ENCODE measurements at places on chromosomes 12 and 14.
A peak's percentile ranks its signal among the peaks of the same experiment; 100 is the strongest.

- no peak for DNase-seq
Observed at GRCh38 chr12:83823386-83824045, 1089.1 kb downstream of the SLC6A15 start.

DNA sequence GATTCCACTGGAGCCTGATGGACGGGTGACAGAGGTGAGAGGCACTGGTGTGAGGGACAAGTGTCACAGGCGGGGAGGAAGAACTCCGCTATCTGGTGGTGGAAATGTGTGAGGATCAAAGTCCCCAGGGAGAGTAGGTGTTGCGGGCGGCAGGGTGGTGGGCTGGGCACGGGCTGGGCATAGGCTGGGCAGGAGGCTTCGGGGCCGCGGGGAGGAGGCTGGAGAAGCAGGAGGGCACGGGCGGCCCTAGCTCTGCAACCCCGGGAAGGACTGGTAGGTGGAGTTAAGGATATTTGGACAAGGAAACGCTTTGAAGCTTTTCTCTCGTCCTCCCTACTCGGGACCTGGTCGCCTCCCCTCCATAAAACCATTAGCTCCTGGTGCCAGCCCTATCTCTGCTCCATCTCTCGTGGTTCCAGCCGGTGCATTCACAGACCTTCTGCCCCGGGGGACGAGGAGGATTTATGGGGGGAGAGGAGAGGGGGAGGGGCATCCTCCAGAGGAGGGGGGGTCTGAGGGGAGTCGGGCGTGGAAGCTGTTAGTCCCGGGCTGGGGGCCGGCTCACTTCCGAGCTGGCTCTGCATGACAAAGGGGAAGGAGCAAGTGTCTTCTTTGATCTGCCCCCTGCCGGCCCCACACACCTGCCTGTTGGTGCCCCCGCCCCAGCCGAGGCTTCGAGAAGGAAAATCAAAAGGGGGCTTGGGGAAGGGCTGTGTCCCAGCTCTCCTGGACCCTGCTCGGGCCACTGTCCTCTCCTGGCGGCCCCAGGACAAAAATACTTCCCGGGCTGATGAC is 504 bp downstream of the WNT5B start:
- no peak for DNase-seq

GRCh38 chr14:49959822-49960408 is 67.0 kb downstream of the ARF6 start:
- no peak for DNase-seq

DNA sequence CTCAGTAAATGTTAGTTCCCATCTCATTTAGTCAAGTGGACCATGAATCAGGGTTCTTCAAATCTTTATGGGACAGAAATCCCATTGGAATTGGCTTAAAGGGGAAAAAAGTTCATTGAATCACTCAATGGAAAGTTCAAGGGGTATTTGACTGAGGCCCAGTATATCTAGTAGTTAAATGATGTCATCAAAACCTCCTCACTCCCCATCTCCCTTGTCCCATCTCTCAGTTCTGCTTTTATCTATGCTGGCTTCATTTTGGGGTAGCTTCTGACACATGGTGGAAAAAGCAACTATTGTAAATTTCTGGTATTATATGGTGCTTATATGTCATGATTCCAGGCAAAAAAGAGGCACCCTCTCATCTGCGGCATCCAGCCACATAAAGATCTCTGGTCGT is 51.9 kb downstream of the DAAM1 start:
- DNase-seq, result no peak

GRCh38 chr14:35215110-35215813 is 76.9 kb upstream of the PSMA6 start:
- DNase-seq, result no peak

DNA sequence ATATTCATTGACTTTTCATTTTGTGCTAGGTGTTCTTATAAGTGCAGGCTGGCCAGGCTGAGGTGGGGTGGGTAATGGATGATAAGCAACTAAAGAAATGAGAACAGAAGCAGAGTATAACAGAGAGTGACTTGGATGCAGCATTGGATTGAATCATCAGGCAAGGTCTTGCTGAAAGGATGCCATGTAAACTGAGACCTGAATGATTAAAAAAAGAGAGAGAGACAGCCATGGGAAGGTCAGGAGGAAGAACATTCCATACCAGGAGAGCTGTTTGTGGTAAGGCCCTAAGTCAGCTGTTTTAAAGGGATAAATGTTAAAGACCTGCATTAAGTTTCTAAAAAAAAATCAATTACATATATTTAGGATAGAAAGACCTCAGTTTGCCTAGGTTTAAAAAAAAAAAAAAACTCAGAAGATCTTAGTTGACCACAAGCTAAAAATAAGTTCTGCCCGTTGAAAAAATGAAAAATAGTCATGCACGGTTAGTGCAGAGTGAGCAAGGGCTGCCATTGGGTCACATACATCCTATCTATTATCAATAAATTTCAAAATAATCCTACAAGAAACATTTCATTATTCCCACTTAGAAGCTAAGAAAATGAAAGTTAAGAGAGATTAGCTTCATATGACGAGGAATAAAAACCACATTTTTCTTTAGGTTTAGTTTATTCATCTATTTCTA is 37.2 kb downstream of the IFNG start:
- DNase-seq, result no peak

GRCh38 chr14:35814371-35815005 is 5.4 kb upstream of the RALGAPA1 start:
- peak; percentile 34 for DNase-seq

DNA sequence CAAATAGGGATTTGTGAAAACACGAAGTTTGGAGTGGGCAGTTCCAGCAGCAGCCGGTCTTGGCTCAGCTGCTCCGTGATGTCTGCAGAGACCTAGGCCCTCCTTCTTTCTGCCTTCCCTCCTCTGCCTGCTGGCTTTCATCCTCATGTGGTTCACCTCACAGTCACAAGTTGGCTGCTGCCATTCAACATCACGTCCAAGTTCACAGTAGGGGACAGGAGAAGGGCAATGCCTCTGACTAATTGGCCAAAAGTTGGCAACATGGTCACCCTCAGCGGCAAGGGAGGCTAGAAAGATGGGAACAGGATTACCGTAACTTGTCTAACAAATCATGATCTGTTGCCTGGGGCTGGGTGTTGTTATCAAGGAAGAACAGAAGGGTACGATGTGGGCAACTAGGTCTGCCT is 7.8 kb upstream of the CACNA2D4 start:
- DNase-seq, result no peak

DNA sequence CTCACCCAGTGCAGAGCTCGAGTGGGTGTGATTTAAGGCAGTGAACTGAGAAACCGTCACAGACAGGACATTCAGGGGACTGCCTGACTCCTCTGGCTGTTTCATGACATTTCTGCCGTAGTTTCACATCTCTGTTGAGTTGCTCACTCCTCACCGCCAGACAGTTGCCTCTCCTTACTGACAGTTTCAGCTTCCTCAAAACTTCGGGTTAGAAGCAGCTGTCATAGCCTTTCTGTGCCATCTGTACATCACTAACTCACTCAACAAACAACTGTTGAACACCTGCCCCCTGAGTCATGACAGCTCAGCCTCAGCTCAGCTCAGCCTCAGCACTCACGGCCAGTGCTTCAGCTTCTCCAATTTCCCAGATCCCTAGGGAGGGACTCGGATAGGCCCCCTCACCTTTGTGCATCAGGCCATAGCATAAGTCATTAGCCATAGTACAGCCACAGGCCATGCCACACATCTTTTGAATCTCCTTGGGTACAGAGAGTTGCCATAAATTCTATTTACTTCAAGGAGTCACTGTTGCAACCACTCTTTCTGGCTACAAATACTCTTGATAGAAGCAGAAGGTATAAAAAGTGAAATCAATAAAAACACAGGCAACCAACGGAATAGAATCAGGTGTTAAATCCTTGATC is 6.2 kb upstream of the SLC15A4 start:
- no peak for DNase-seq

DNA sequence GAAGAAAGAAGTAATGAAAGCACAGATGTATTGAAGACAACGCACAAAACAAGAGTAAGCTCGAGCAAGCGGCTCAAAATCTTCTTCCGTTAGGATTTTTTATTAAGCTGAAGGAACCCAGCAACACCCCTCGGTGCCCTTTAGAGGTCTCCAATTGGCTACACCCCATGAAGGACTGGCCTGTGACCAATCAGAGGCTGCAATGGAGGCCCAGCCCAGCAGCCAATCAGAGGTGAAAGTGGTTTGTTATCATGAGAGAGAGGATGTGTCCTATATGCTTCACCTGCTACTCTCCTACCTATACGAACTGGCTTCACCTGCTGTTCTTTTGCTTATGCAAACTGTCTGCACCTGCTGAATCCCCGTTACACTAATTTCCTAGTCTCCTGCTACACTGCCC is 358.8 kb downstream of the C12orf50 start:
- no peak for DNase-seq

DNA sequence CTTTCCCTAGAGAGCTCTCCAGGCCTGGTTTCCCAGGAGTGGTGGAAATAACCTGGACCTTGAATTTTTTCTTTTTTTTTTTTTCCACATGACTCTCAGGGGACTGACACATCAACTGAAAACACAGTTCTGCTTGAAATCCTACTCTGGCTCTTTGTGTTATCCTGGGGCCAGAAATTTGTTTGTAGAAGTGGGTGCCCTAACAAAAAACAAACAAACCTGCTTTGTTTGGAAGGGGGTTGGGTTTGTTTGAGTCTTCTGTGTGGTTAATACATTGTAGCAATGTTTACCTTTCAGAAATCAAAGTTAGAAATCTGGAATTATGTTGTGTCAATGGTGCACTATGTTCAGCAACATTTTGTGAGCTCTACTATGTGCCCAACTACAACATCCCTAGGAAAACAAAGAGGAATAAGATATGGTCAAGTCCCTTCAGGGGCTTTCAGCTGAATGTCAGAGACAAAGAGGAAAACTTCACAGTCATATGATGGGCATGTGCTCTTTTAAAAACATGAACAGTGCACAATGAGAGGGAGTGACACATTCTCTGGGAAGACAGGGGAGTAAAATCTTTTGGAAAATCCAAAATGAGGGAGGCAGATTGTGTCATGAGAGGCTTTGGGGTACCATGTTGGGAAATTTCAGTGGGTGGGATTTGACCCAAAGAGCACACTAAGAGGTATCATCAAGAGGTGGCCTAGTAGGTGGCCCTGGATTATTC is 1.5 kb upstream of the IGF1 start:
- DNase-seq, result no peak

GRCh38 chr12:75414671-75415070 is 23.8 kb downstream of the GLIPR1L2 start:
- DNase-seq, result no peak

DNA sequence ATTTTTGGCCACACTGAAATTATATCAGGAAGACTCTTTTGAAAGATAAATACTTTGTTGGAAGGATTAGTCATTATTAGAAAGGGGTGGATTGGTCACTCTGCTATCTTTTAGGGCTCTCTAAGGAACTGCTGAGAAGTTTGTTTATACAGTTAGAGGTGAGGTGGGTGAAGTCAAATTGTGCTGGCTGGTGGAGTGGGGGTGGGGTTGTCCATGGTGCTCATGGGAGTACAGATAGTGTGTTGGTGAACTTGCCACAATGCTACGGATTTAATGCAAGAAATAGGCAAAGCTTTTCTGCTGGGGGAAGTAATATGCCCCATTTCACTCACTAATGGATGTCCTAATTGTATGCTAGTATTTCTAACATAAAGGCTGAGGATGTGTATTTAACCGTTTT is 35.8 kb downstream of the SUSD6 start:
- no peak for DNase-seq

DNA sequence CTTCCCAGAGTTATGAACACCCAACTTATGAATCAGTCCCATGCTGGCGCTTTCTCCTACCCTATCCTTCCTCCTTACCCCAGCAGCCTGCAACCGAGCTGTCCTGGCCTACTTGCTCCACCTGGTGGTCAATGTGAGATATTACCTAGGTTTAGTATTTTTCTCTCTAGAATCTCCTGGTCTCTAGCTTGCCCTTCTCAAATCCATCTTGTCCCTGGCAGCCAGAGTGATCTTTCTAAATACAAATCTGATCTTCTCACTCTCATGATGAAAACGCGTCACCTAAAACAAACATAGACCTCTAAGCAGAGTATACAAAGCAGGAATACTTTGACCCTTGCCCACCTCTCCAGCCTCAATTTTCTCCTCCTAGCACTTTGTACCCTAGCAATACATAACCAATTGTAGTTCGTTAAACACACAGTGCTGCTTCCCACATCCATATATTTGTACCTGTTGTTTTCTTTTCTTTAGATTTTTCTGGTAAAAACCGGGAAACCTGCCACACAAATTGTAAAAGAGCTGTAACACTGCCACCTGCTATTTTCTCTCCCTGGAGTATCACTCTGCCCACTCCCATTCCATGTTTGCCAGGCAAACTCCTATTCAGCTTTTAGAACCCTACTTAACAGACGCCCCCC is 20.0 kb upstream of the TCP11L2 start:
- DNase-seq, result no peak
